Stimulated activated CD8-positive, alpha-beta memory T cell treated with anti-CD3 and anti-CD28 coated beads, Interleukin-15, amount 100 ng/mL, for 48 hours (primary cell): ENCODE measurements at places on chromosomes 6 and 20.

DNA sequence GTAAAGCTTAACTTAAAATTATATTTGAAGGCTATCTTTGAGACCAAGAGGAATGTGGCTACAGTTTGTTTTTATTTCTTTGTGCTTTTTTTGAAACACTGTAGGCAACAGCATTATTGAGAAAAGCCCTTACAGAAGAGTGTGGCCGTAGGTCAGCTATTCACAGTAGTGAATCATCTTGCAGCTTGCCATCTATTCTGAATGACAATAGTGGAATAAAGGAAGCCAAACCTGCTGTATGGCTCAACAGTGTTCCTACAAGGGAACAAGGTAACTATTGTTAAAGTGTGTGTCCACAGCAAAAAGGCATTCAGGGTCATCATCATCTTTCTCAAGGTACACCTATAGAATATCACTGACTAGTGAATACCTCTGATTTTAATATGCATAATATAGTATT, 88.5 kb downstream of the KIZ start:
- DNase-seq = no peak

DNA sequence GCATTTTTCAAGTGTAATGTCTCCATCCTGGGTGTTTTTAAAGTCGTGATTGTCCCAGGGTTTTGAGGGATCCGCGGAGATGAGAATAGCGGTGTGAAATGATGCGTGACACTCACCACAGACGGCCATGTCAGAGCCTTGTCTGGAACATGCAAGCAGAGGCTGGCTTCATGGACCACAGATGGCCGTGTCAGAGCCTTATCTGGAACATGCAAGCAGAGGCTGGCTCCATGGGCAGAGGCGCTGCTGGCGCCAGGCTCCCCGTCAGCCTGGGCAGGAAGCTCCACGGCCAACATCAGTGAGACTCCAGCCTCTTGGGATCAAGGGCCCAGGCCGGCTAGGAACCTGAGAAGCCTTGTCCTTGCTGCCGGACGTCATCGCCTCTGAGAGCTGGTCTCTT, 7.7 kb upstream of the MRGBP start:
- DNase-seq = no peak

- DNase-seq = no peak
Measured at GRCh38 chr6:129469070-129469662, 240.8 kb downstream of the ARHGAP18 start.

- DNase-seq = no peak
Measured at GRCh38 chr6:133435065-133435728, 194.0 kb downstream of the EYA4 start.

GRCh38 chr6:154758125-154758524, 24.9 kb downstream of the SCAF8 start:
- no peak for DNase-seq
